ENCODE measurements at places on chromosomes 3 and 15. TPM values are rescaled to one million over a fixed set of nuclear protein-coding genes. Genes with fewer than 3 reads are reported as not detected.
A peak's percentile ranks its signal among the peaks of the same experiment; 100 is the strongest.

The SEMA6D gene
- 1.4 TPM for total RNA-seq

- DNase-seq: peak; percentile 85
Observed at GRCh38 chr3:11548721-11549131, 95.0 kb downstream of the VGLL4 start.

- no peak for DNase-seq
Observed at GRCh38 chr3:169534439-169534838, 129.1 kb downstream of the MECOM start.

DNA sequence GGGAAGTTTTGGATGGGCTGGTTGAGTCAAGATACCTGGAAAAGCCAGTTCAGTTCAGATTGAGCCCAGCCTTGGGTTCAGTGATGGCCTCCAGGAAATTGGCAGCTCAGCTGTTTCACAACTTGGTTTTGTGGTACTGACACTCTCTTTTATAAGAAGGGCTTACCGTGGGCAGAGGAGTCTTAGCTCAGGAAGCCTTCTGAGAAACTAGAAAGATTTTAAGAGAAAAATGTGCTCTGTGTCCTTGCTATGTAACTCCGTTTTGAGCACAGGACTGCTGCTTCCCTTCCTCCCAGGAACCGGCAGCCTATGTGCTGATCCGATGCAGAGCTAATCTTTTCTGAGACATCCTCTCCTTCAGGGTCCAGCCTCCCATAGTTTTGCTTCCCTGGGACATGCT, 46.6 kb upstream of the RASGRP1 start:
- DNase-seq: no peak

DNA sequence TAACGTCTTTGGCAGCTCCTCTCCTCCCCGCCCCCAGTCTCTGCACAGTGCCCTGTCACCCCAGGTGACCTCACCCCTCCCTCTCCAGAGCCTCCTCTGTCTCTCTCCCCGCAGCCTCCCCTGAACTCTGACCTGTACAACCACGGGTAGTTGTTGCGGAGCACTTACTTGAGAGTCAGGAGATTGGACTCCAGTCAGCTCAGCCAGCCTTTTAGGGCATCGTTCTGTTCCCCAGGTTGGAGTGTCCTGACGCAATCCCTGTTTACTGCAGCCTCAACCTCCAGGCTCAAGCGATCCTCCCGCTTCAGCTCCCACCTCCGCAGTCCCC, 177.7 kb downstream of the UACA start:
- no peak for DNase-seq

DNA sequence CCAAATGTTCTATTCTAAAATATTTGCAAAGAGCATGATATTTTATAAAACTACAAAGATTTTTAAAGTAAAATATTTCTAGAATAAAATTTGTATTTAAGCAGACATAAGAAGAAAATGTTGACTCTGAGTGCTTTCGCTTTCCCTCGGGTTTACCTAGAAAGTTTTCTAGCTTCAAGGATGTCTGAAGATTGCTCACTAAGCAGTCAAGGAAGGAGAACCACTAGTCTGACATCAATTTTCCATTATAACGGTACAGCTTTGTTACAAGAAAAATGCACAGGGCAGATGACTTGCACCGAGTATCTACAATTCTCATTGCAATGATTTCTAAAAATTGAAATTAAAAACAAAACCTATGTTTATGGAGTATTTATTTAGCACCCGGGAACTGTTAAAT, 14.2 kb downstream of the GPR15 start:
- DNase-seq: no peak

DNA sequence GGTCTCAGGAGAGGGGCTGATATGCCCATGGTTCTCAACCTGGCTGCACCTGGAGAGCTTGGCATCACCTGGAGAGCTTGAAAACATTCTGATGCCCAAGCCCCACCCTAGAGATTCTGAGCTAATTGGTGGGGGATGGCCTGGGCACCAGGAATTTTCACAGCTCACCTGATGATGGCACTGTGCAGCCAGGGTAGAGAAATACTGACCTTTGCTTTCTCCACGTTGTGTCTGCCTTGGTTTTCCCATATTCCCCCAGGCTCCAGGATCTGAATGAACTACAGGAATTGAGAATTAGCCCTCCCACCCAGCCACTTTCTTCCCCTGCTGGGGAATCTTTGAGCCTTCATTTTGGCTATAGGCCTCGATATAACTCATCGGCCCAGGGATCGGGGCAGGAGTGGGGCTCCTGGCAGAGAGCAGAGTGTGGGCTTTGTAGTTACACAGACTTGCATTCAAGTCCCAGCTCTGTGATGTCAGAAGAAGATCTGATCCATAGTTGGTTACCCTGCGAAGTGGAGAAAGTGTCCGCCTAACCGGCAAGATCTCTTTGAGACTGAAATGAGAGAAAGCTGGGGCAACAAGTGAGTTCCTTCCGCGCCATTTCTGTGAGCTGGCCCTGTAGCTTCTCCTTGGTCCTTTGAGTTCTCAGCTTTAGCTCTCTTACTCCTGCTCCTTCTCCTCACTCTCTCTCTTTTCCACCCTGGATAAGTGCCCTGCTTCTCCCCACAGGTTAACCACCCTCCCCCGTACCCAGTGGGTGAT, 33.1 kb upstream of the UBE2Q2 start:
- peak; percentile 44 for DNase-seq

DNA sequence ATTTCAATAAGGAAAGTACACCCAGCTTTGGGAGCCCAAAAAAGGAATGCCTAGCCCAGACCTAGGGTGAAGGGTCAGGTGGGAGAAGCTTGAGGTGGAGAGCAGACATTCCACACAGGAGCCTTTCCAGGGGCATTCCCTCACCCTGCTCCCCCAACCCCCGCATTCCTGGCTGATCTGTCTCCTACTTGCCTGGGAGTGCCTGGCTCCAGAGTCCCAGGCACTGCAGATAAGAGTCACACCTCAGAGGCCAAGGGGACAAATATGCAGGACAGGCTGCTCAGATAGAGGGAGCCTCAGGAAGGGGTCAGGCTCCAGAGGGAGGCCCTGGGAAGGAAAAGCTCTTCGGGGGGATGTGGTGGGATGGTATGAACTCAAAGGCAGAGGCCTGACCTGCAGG, 20.8 kb upstream of the HCN4 start:
- DNase-seq: no peak

Measured in GM23248 (cell line).